ENCODE measurements at places on chromosomes 2 and 18.

GRCh38 chr2:105416156-105416555 lies 17.3 kb upstream of the FHL2 start:
- no peak for DNase-seq

GRCh38 chr2:74080346-74080745 lies 67.4 kb downstream of the BOLA3 start:
- no peak for DNase-seq

DNA sequence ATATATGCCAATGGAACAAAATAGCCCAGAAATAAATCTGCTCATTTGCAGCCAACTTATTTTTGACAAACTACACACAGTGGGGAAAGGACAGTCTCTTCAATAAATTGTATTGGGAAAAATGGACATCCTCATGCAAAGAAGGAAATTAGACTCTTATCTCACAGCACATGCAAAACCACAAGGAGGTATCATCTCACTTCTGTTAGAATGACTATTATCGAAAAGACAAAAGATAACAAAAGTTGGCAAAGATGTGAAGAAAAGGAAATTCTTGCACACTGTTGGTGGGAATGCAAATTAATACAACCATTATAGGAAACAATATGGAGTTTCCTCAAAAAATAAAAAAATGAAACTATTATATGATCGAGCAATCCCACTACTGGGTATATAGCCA lies 16.3 kb upstream of the WDR75 start:
- DNase-seq, result no peak

- DNase-seq, result no peak
Observed at GRCh38 chr2:160993654-160994061, 166.6 kb upstream of the TANK start.

GRCh38 chr2:27792759-27793158 lies 21.2 kb downstream of the MRPL33 start:
- peak; percentile 50 for DNase-seq

DNA sequence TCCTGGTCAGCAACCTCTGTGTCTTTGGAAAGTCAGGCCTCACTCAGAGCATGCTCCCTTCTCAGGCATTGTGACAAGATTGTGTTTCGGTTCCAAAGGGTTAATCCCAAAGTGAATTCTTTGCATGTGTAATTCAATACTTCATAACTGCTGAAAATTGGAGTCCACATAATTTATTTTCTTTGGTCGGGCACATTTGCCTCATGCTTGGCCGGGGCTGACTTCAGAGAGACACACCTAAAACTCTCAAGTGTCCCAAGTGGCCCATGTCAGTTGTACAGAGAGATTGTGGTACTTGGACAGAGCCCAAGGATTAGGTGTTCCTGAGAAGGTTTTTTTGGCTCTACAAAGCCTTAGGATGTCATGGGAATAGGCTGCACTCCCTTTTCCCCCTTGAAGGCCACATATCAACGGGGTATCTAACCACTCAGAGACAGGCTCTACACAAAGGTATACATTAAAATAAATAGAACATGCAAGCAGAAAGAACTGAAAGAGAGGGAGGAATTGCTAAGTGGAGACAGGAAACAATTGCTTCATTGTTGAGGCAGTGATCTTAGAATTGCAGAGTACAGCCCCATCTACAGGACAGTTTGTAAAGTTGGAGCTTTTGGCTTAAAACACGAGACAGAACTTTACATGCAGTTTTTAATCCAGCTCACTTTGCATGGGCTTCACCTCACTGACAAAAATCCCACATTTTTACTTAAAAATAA lies 1232.3 kb upstream of the ZEB2 start:
- DNase-seq, result no peak

- no peak for DNase-seq
Observed at GRCh38 chr2:165587335-165587938, 117.9 kb downstream of the CSRNP3 start.

DNA sequence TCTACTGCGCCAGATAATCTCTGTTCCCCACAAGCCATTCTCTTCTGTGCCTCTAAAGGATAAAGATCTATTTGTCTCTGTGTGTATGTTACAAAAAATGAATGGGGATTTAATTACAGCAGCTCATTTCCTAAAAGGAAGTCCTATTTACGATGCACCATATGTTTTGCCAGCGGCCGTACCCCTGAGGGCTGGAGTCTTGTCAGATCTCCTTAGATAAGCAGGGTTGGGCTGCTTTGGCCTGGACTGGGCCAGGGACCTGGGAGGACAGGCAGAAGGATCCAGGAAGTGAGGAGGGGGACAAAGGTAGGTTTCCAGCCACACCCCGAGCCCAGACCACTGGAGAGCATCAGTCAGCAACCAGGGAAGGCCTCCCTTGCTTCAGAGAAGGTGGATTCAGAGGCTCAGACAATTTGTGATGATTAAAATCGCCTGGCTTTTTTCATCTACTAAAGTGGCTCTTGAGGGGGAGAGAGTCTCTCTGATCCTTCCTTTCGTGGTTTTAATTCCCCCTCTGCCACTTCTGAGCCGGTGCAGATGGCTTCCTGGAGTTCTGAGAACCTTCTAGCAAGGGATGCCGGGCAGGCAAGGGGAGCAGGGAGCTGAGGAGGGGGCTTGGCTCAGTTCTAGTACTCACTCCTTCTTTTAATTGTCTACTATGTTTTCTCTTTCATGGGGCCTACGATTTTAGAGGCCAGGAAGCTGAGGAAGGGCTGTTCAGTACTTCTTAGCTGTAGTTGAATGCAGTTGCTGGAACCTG lies 42.1 kb downstream of the MYCN start:
- DNase-seq, result no peak

GRCh38 chr2:34567128-34567527 lies 968.0 kb upstream of the FAM98A start:
- DNase-seq, result no peak

GRCh38 chr2:14533131-14533757 lies 99.3 kb upstream of the LRATD1 start:
- DNase-seq, result no peak

GRCh38 chr2:174282441-174282840 lies 34.1 kb upstream of the OLA1 start:
- no peak for DNase-seq

DNA sequence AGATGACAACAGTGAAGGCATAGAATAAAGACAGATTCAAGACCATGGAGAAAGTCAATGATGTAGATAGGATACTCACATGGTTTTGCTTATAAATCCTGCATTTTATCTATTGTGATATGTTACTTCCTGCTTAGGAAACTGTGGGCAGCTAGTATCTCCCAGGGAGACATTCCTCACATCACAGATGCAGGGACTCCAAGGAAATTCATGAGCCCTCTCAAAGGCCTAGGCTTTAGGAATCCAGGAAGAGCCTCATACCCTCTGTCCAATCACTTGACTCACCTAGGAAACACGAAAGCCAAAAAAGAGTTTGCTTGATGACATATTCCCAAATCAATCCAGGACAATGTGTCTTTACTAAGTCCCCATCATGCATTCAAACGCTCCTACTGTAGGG lies 247.8 kb upstream of the KLHL29 start:
- DNase-seq, result no peak

- DNase-seq, result no peak
Observed at GRCh38 chr2:122927197-122927596, 1097.9 kb upstream of the CNTNAP5 start.

GRCh38 chr2:167842047-167842446 lies 405.3 kb downstream of the STK39 start:
- DNase-seq, result no peak

- DNase-seq, result peak; percentile 16
Observed at GRCh38 chr2:112137516-112138158, 548 bp upstream of the FBLN7 start.

Measured in HS-5 (cell line).